Head of caudate nucleus (tissue), 42 donors: ENCODE measurements at places on chromosomes 16 and 17.

- no peak for DNase-seq
Measured at GRCh38 chr16:72042157-72042660, 12.1 kb upstream of the HP start.

DNA sequence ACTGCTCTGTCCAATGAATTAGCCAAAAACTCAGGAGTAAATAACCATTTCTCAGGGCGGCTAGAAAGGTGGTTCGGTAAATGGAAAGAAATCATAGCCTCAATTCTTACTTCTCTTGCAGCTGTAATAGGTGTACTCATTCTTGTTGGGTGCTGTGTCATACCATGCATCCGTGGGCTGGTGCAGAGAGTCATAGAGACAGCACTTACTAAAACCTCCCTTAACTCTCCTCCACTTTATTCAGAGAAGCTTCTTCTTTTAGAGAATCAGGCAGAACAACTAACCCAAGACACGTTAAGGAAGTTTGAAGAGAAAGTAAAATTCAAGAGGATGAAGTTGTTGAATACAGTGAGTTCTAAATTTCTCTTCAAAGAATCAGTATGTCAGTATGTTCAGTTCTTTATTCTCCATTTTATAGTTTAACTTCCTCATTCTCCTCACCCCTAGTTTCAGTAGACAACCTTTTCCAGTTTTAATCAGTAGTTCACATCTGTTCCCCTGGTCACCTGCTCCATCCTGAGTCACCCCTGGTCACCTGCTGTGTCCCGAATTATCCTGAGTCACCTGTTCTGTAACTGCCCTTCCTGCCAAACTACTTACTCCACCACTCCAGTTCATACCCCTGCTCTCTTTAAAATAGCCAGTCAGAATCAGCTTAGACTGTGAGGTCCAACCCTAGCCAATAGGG is 85.9 kb downstream of the EMP2 start:
- peak; percentile 64 for DNase-seq

- peak; percentile 59 for DNase-seq
Measured at GRCh38 chr17:78922816-78923498, 2.2 kb downstream of the TIMP2 start.

DNA sequence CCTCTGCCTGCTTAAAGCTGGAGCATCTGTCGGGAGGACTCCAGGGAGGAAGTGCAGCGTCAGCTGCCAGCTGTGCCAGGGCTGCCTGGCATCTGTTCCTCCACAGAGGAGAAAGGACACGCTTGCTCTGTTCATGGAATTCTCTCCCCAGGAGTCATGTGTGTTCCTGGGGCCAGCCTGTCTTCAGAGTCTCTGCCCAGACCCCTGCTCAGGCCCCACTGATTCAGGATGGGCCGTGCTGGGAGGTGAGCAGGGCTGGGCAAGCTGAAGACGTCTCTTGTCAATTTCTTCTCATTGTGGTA is 24.2 kb downstream of the CRISPLD2 start:
- no peak for DNase-seq

DNA sequence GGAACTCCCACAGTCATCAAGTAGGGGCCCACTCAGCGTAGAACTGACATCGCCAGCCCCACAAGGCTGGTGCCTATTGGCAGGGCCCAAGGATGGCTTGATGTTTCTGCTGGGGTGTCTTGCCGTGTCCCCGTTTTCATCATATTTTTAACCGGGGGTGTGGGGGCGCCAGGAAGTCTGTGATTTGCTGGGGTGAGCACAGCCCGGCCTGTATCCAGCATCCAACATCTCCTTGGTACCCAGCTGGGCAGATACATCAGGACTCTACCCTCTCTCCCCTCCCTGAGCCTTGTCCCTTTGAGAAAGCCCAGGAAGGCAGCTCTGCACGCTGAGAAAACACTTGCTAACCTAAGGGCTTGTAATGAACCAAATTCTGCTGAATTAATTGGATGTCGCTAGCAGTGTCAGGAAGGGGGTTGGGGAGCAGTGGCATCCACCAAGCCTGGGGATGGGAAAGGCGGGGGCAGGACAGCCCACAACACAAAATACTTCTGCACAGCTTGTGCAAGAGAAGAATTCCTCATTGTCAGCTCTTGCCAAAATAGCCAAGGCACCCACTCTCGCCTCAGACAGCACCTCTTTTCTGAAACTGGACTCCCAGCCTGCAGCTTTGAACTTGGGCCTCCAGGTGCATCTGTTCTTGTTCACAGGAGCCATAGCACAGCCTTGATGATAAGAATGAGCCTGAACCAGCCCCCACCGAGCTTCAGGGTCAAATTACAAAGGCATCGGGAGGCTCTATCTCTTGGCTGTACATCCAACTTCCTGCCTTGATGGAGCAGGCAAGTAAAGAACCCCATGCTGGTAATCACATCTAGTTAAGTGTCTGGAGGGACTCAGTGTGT is 63.7 kb upstream of the LYRM9 start:
- no peak for DNase-seq

- DNase-seq = peak; percentile 36
Measured at GRCh38 chr17:78822552-78822951, 18.1 kb downstream of the USP36 start.

- DNase-seq = no peak
Measured at GRCh38 chr16:49282690-49283375, 1.2 kb upstream of the CBLN1 start.

DNA sequence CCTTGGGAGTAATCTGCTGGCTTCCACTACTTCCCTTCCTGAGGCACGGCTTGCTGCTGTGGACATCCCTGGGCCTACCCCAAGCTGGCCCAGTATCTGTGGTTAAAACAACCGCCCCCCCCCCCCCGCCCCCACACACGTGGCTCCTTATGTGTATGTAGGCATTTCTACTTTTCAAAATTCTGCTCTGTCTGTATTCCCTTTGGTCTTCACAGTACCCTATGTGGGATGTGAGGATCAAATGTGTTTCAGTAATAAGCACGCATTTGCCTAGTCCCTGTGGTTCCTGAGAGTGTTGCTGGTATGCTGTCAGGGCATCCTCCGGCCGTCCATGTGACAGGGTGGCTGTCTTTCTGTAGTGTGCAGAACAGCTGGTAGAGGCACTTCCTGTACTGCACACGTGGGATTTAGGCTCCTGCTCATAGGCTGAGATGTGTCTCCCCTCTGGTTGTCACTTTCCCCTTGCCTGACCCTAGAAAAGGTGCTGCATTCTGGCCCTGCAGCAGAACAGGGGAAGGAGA is 2.2 kb downstream of the NT5M start:
- DNase-seq = no peak

GRCh38 chr17:44970136-44970741 is 2.1 kb upstream of the C1QL1 start:
- peak; percentile 63 for DNase-seq

DNA sequence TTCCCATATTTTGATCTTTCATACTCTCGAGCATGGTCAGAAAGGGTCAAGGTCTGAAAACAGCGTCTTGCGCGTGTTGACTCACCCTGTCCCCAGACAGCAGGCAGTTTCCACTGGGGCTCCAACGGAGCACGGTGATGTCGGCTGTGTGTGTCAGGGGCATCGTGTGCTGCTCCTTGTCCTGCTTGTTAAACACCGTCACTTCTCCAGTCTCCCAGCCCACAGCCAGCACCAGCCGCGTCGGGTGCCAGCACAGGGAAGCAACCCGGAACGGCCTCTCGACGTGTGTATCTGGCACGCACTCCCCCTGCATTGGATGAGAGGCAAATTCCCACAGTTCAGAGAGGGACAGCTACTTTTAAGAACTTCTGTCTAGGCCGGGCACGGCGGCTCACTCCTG is 9.6 kb downstream of the IFT140 start:
- DNase-seq = no peak

DNA sequence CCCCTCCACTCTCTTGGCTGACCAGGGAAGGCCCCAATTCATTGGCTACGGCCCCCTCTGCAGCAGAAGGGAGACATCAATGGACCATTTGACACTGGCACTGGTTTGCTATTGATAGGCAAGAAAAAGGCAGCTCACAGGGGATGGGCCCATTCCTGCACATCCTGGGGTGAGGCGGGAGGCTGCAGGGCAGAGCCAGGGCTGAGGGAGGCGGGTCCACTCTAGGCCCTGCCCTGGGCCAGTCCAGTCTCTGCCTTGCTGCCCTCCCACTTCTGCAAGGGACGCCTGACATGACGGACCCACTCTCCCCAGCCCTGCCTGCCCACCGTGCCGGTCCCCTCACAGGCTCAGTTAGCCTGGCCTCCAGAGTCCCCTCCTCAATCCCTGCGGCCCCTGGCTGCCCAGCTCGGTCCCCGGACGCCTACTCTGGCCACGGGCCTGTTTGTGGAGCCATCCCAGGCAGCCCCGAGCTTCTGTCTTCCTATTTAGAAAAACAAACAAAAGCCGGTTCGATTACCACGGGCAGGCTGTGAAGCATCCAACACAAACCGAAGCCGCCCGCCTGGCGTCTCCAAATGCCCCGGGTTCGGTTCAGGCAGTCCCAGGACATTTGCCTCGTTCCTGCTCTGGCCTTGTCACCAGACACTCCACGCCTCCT is 160.7 kb downstream of the IRX5 start:
- no peak for DNase-seq

- no peak for DNase-seq
Measured at GRCh38 chr17:253091-253846, 71.8 kb upstream of the DOC2B start.

DNA sequence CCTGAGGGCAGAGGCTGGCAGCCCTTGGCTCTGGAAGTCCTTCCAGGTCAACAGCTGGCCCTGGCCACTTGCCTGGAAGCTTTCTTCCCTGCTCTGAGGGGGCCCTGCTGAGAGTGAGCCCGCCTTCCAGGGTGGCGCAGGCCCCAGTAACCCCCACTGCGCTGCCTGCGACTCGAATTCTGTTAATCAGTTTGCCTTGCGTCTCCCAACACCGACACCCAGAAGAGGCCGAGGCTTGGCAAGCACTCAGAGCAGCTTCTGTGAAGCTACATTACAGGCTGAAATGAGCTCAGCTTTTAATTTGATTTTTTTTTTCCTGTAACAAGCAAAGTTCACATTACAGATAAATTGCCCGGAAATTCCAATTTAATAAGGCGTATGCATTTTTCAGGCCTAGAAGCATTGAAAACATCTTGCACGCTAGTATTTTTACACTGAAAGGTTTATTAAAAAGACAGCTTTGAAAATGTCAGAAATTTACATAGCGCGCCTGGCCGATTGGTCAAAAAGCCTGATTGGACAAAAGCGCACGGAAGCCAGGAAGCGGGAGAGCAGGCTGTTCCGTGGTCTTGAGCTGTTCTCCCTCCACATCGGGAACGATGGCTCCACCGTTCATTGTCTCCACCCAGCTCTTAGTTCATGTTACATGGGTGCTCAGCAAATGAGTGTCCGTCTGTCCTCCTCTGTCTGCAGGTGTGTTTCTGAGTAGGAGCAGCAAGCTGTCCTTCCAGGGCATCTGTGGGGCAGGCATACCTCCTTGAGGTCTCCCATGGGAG is 65.5 kb upstream of the HSBP1 start:
- peak; percentile 40 for DNase-seq

DNA sequence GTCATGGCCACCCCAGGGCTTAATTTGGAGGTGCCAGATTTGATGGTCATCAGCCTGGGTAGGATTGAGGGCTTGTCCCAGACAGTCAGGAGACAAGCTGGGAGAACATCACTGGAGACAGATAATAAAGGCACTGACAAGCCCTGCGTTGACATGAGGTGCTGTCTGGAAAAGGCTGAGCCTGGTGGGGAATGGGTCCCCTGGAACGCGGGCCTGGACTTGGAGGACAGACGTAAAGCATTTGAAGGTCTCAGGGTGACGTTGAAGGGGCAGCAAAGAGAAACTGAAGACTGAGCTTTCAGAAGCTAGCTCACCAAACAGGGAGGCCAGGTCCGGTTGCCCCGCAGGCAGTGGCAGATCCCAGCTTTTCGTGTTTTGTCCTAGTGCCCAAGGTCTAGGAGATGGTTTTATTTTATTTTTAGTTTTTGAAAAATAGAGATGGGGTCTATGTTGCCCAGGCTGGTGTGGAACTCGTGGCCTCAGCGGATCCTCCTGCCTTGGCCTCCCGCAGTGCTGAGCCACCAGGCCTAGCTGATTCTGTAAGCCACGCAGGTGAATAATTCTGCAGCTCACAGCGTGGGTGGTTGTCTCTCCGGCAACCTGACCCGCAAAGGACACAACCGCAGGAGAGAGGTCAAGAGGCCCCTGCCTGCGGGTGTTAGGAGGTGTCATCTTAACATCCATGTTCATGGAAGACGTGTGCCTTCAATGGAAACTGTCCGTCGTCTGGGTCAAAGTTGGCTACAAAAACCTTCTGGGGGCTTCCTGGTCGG is 37.6 kb downstream of the METRNL start:
- DNase-seq = no peak

DNA sequence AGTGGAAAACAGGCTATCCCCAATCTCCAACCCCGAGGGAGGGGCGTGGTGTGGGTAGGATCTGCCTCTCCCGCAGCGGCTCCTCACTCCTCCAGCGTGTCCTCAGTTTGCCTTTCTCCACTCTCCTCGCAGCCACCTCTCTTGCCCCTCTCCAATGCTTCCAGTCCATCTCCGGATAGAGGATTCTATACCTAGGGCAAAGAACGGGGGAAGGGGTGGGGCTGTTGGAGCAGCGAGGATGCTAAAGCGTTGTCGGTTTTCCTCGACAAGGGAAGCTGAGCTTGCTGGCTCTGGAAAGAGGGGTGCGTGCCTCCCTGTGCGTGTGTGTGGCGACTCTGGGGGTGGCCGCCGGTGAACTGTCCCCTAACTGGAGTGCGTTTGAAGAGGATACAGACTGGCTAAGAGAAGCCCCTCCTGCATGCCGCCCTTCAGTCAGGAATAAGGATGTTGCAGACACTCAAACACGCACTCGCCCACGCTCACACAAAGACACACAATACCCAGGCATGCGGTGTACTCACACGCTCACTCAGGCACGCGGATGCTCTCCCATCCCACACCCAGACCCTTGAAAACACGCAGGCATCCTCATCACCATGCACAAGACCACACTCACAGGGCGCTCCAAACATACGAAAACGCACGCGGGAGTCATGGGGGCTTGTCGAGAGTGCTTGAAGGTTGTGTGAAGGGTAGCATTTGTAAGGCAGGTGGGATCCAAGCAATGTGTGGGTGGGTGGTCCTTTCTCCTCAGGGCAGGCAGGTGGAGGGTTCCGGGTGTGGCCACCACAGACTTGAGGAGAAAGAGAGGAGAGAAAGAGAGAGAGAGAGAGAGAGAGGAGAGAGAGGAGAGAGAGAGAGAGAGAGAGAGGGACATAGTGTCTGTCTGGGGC is 655 bp upstream of the GPR139 start:
- peak; percentile 54 for DNase-seq

GRCh38 chr16:16881814-16882213 is 502.9 kb downstream of the NPIPA7 start:
- DNase-seq = no peak

DNA sequence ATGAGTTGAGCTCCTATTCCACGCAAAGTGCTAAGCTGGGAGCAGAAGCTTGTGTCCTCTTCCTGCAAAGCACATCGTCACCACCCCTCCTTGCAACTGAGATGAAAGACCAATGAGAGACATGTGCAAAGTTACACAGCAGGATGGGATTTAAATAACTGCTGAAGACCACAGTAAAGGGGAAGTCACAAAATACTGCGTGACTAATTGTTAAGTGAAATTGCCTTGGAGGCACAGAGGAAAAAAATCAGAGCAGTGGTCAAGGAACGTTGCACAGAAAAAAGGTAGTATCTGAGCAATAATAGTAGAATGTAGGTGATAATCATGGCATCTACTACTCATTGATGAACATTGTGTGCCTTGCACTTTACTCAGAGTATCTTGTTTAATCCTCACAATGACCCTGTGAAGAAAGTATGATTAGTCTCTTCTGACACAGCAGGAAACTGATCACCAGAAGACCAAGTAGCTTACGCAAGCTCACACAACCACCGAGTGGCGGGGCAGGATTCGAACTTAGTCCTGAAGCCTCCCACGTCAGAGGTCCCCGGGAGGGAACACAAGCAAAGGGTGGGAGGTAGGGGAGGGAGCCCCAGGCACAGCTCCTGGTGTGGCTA is 15.4 kb upstream of the MYO18A start:
- peak; percentile 44 for DNase-seq

GRCh38 chr17:83151442-83152226 is 72.2 kb downstream of the METRNL start:
- no peak for DNase-seq
